ENCODE measurements at places on chromosomes 3 and 15. TPM values are rescaled to one million over a fixed set of nuclear protein-coding genes. Genes with fewer than 3 reads are reported as not detected.

GRCh38 chr3:33645060-33645647 is 72.9 kb downstream of the CLASP2 start:
- DNase-seq = no peak

GRCh38 chr3:125140818-125141595 is 71.5 kb downstream of the SLC12A8 start:
- DNase-seq = peak; percentile 40

UPK1B gene
- polyA plus RNA-seq = 0.05 TPM

DNA sequence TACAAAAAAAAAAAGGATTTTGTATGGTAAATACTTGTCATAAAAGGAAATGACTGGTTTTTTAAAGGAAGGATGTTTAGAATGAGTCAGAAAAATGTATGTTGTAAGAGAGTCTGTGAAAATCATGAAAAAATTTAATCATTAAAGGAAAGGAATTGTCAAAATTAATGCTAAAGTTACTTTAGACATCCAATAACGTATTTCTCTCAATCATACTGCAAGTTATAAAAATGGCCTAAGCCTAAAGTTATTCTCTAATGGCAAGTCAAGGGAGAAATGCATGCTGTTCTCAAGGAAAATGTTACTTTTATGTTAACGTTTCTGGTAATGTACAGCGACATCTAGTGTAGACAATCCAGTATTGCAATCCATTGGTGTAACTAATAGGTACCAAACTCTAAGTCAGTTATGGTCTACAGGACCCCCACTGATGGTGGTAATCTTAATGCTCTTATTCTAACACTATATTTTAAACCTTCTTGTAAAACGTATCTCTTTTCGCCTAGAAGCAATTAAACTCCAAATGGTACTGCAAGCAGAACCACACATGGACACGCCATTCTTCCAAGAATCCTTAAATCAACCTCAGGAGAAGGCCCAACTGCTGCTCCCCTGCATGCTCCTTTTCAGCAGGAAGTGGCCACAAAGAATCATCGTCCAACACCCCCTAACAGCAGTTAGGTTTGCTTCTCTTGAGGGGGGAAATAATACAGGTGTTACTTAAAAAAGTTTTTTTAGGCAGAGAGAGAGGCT is 35.2 kb downstream of the NCEH1 start:
- DNase-seq = no peak

- no peak for DNase-seq
Measured at GRCh38 chr15:32774022-32774421, 56.2 kb downstream of the GREM1 start.

- no peak for DNase-seq
Measured at GRCh38 chr15:22265056-22265945, 185.0 kb downstream of the OR4M2 start.

DNA sequence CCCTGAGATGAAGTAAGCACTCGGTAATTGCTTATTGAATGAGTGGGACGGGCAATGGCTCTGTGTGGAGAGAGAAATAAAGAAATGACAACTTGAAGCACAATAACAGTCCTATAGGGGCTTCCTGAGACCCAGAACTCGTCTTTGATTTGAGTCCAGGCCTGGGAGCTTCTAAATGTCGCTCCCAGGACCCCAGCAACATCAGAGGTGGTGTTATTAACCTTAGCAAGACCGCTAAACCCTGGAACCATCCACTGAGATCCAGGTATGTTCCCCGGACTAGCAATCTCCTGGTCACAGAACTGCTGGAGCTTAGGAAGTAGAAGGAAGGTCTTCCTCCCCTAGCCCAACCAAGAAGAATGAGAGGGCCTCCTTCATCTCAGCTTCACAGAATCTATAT is 160.0 kb downstream of the MINAR1 start:
- no peak for DNase-seq

ZNF774 gene
- polyA plus RNA-seq = 4.1 TPM

GRCh38 chr3:63921741-63922482 is 9.7 kb upstream of the SCAANT1 start:
- DNase-seq = no peak

- no peak for DNase-seq
Measured at GRCh38 chr15:77376770-77377169, 43.1 kb downstream of the PEAK1 start.

DNA sequence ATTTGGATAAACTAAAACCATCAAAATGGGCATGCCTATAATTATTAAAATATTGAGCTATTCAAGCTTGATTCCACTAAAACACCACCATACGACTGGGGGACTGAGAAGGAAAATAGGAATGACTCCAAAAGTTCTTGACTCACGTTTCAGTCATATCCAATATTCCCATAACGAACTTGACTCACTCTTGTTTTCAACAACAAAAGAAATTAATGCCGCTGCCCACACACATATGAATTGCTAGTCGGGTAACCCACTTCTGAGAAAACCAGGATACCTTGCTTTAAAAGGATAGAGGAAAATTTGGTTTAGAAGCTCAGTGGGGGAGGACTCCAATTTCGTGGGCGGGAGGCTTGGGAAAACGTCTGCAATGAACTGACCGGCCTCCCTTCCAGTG is 5.2 kb downstream of the HTR3C start:
- DNase-seq = no peak

All from ovary (tissue), 10 donors.